Activated CD4-positive, alpha-beta T cell treated with anti-CD3 and anti-CD28 coated beads, Interleukin-2, amount 10 ng/mL, durations not matched to agents 7 days and 5 days (primary cell): ENCODE measurements at places on chromosomes 2 and 18. TPM values are rescaled to one million over a fixed set of nuclear protein-coding genes. Genes with fewer than 3 reads are reported as not detected.

Gene TMEFF2
- not detected for total RNA-seq

Gene DSG4
- total RNA-seq, result not detected

Gene CXCR1
- total RNA-seq, result 0.99 TPM

Gene DAW1
- total RNA-seq, result not detected

Gene C2orf69
- 18.0 TPM for total RNA-seq

Gene AQP12B
- not detected for total RNA-seq

Gene GPR45
- not detected for total RNA-seq

Gene RIT2
- total RNA-seq, result not detected

Gene MAP3K19
- total RNA-seq, result not detected

Gene MAB21L4
- not detected for total RNA-seq

Gene TNFRSF11A
- 9.1 TPM for total RNA-seq

Gene LIMS3
- not detected for total RNA-seq

Gene TMEM247
- not detected for total RNA-seq

Gene DDX18
- 80.7 TPM for total RNA-seq

Gene CEP192
- 52.3 TPM for total RNA-seq

Gene CCBE1
- not detected for total RNA-seq

Gene SLC5A6
- 39.2 TPM for total RNA-seq

Gene STAM2
- 16.5 TPM for total RNA-seq

Gene TMEM131
- total RNA-seq, result 40.6 TPM

Gene UGT1A5
- total RNA-seq, result not detected

Gene PHOSPHO2
- total RNA-seq, result 2.7 TPM

Gene SEMA4F
- total RNA-seq, result 8.3 TPM

Gene FOXI3
- not detected for total RNA-seq

Gene CLASP1
- 52.7 TPM for total RNA-seq

Gene MRPL33
- total RNA-seq, result 49.7 TPM

Gene TRABD2A
- 74.6 TPM for total RNA-seq

Gene C1QL2
- total RNA-seq, result not detected

Gene TNFAIP6
- not detected for total RNA-seq

Gene GKN2
- total RNA-seq, result not detected

Gene HAAO
- not detected for total RNA-seq

Gene BOLL
- not detected for total RNA-seq

Gene SIX3
- not detected for total RNA-seq

Gene PLGLB2
- total RNA-seq, result 2.7 TPM
